Pulmonary artery endothelial cell (primary cell): ENCODE measurements at places on chromosomes 1 and 21.
A peak's percentile ranks its signal among the peaks of the same experiment; 100 is the strongest.

DNA sequence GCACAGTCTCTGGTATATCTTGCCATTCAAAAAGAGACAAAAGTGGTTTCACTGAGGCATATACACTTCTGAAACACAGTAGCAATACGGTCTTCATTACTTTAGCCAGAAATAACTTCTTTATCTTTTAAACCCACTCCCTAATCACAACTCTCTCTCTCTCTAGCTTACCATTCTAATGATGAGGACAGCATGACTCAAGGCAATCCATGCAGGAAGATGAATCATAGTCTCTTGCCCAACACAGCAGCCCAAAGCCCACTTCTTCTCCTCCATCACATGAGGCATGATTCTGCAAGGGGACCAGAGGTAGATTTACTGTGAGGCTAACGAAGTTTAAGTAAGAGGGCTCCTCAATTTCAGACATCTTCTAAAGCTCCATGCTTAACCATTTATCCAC is 285.0 kb upstream of the NR5A2 start:
- DNase-seq = peak; percentile 32

GRCh38 chr1:152224093-152224492 is at the start of gene HRNR:
TSS of gene HRNR (minus strand) at chr1:152224193. CDS start at chr1:152223253, 940 bp downstream.
- no peak for DNase-seq

DNA sequence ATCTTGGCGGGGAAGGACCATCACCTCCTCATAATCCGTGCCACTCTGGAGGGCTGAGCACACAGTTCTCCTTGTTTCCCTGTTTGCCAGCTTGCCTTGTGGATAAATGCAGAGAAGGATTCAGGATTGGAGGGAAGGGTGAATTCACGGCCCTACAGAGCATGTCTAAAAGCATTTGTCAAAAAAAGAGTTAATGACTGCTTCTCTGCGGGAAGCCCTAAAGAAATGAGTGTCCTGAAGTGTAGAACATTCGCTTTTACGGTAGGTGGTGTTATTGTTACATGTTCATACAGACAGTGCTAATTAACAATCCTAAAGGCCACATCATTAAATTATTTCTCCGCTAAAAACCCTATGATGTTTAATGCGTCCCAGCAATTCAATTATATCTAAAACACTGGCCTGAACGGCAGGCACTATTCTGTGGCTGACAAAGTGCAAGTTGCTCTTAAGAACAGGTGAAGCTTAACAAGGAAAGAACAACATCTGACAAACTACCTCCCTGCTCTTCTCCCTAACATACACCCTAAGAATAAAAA is 112.3 kb upstream of the NFIA start:
- DNase-seq = no peak

- DNase-seq = no peak
These were observed 6.6 kb downstream of the HNRNPU start for GRCh38 chr1:244857761-244858160.

DNA sequence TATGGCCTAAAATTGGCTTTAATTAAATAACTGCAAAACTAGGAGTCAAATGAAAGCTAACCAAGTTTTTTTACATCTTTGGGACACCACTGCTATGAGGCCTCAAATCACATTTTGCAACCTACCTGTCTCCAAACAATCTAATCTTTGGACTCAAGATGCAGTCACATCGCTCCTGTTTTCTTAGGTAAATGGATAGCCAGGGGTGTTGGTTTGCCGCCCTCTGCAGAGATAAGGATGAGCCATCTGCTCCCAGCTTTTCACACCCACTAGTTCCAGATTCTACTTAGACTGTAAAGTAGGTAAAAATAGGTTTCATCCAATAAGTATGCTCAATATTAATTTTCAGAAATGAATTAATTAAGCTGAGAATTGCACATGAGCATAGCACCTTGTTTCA is 456.5 kb downstream of the KIF26B start:
- no peak for DNase-seq

- DNase-seq = no peak
These were observed 24.1 kb downstream of the PAFAH2 start for GRCh38 chr1:25973610-25974321.

DNA sequence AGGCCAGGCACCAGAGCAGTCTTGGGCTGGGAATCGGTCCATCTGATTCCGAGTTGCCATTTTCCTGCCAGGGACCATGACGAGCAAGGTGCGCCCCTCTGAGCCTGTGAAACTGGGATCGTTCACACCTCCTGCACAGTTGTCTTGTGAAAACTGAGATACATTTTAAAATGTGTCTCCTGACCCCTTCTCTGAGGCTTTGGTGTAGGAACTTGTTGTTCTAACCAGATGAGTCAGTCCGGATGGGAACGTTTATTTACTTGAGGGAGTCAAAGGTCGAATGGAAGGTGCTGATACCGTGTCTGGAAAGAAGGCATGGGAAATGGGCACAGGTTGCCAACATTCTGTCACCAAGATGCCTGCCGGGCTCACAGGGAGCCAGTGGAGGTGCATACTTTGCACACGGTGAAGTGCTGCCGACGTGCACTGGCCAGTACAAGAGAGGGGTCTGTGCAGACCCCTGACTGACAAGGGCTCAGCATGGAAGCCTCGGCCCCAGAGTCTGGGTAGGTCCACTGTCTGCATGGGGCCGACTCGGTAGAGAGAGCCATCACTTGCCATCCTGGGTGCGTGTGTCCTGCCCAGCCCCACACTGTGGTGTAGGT is 7.4 kb upstream of the KCNN3 start:
- DNase-seq = no peak

- DNase-seq = no peak
These were observed 7.4 kb downstream of the FOXD3 start for GRCh38 chr1:63329621-63330330.

DNA sequence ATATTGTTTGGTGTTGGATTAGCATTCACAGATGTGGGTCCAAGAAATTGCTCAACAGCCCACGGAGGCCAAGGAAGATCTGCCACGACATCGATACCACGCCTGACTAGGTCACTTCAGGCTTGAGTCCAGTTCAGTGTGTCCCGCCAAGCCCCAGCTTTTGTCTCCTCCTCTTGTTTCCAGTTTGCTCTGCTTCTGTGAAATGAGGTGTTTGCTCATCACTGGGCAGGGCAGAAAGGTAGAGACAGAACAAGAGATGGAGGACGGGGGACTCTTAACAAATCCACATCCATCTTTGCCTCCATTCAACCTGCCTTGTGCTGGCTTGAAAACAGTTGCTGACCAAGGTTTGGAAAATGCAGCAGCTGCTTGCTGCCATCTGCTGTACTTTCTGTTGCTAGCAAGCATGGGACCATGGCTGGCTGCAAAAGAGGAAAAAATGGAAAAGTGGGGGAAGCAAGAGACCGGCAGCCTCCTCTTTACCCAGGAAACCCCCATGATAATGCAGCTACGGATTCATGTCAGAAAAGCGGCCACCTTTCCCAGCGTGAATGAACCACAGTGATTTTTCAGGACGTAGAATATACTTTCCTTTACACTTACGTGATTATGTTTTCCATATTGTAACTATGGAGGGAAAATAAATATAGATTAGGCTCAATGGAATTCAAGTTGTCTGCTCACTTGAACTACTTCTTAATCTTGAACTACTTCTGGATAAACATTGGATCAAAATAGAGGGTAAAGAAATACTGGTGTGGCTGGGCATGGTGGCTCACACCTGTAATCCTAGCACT is 80.2 kb upstream of the GREM2 start:
- no peak for DNase-seq

- DNase-seq = no peak
These were observed 21.3 kb downstream of the TNFRSF1B start for GRCh38 chr1:12188115-12188514.

DNA sequence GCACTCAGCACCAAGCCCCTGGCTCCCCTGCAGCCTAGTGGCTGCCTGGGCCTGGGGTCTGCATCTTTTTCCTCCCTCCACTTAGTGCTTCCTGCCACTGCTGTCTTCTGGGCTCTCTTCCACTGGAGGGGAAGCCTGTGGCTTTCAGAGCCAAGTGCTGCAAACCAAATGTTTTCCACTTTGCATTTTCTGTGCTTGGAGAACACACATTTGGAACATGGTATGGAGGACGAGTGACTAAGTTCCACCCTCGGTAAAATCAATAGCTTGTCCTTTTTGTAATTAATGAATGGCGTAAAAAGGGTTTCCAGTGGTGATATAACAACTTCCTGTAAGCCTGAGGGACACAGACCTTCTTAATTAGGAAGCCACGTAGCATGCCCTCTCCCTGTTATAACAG is 10.1 kb upstream of the GPR153 start:
- DNase-seq = no peak

DNA sequence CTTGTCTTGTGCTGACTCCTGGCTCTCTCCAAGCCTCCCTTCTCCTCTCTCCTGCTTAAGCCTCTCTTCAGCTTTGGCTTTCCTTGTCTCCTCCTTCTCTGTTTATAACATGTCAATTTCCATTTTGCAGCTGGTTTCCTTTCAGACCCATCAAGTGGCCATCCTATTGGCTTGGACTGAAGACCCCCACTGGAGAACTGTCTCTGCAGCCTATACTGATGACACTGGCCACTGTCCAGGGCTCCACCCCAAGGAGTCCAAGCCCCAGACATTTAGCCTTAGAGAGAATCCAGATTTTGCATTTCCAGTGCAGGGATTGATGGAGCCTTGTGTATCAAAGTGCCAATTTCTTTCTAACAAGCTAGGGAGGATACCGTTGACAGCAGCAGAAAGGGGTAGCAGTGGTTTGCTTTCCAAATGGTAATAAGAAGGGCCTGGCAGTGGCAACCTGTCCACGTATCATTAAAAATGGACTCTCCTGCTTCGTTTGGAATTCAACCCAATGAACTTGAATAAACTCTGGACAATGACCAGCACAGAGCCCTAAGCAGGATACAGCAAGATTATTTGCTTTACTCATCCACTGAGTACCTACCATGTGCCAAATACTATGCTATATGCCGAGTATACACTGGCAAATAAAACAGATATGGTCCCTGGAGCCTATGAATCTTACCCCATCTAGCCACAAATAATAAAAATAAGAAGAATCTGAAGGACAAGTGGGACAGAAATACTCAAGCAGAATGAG is 6.5 kb downstream of the OVAAL start:
- no peak for DNase-seq

DNA sequence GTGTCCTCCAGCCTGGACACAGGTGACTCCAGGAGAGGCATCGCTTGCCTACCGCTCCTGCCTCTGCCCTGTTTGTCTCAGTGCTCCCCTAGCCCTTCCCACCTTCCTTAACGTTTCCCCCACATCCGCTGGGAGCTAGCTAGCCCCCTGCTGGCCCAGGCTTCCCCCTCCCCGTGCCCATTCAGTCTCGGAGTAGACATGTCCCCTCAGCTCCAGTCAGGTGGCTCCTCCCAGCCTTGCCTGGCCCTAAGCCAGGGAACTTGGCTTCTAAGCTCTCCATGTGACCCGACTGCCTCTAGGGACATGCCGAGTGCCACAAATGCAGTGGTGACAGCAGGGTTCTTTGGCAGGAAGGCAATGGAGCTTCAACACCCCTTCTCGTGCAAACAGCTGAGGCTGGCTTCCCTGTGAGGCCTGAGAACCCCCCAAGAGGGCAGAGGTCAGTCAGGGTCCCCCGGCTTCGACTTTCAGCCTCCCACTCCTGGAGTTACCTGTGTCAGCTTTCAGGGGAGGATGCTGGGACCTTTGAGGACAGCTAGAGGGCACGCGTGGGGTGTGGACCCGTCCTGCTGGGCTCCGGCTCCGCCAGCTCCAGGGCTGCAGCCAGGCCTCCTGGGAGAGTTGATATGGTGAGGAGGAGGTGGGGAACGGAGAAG is 16.2 kb downstream of the DRAXIN start:
- DNase-seq = no peak

- DNase-seq = no peak
These were observed 650.0 kb upstream of the RGS18 start for GRCh38 chr1:191508239-191508638.

GRCh38 chr21:42231756-42232155 is 12.8 kb downstream of the ABCG1 start:
- no peak for DNase-seq

GRCh38 chr1:226882187-226882586 is 11.8 kb downstream of the PSEN2 start:
- no peak for DNase-seq

DNA sequence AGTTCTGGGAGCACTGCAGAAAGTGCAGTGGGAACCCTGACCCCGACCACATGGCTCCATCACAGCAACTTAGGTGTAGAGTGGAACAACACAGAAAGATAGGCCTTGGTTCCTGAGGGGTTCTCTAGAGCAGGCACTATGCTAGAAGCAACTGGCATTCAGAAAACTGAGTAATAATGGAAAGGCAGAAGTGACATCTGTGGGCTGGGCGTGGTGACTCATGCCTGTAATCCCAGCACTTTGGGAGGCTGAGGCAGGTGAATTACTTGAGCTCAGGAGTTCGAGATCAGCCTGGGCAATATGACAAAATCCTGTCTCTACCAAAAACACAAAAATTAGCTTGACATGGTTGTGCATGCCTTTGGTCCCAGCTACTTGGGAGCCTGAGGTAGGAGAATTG is 5.3 kb downstream of the MRPS15 start:
- no peak for DNase-seq

- no peak for DNase-seq
These were observed 97.9 kb downstream of the DISP1 start for GRCh38 chr1:222912730-222913129.

- no peak for DNase-seq
These were observed 18.1 kb downstream of the RGS2 start for GRCh38 chr1:192826791-192827546.

DNA sequence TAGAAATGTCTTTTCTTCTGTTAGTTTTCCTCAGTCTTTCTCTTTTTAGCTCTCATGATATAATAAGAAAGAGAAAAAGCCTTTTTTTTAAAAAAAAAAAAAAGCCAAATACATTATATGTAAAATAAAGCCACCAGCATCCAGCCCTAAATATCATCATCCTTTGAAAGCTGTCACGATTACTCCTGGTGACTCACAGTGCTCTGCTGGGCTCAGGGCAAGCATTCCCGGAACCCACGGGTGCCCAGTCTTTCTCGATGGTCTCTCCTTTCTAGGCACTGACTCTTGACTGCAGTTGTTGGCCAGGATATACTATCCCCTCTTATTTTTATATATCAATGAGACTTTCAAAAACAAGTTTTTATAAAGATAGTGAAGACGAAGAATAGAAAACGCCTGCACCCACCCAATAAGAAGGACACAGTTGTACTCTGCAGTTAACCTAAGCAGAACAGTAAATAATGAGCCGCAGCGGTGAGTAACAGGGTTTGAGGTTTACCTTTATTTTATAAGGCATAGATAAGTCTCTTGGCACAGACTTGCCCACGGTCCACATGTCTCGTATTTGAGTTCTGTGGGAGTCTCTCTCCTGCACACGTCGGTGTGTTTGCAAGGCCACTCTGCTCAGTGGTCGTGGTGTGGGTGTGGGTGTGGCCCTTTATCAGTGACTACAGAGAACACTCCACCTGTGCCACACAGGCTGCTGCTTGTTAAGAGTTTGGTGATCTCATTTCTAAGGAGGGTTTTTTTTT is 15.7 kb upstream of the MX2 start:
- DNase-seq = no peak

GRCh38 chr1:75768016-75768415 is 18.0 kb upstream of the RABGGTB start:
- no peak for DNase-seq
